ENCODE measurements at places on chromosomes 16 and 17. TPM values are rescaled to one million over a fixed set of nuclear protein-coding genes. Genes with fewer than 3 reads are reported as not detected.

Gene IFI35
- total RNA-seq = 5.9 TPM

Gene C16orf86
- 1.1 TPM for total RNA-seq

Gene TEX19
- not detected for total RNA-seq

Gene TMEM238L
- 4.8 TPM for total RNA-seq

Gene HOXB5
- total RNA-seq = not detected
